HepG2 (cell line): ENCODE measurements at places on chromosomes 12 and 14. TPM values are rescaled to one million over a fixed set of nuclear protein-coding genes. Genes with fewer than 3 reads are reported as not detected.

The KLRK1 gene
- total RNA-seq, result not detected in 2 replicates

The PACS2 gene
- 14.6 and 23.6 TPM in 2 replicates for total RNA-seq

The DRAM1 gene
- 18.1 and 20.9 TPM in 2 replicates for total RNA-seq

The IRAK4 gene
- total RNA-seq, result 7.1 and 8.4 TPM in 2 replicates

The BCL2L14 gene
- total RNA-seq, result 0.11 and 0.28 TPM in 2 replicates

The OR4K5 gene
- total RNA-seq, result not detected in 2 replicates

The SMIM41 gene
- not detected in 2 replicates for total RNA-seq

The ACSM4 gene
- total RNA-seq, result not detected in 2 replicates

The ACOT4 gene
- 0.04 TPM in 1 of 2 replicates, not detected in the other for total RNA-seq

The TMEM119 gene
- total RNA-seq, result not detected in 2 replicates

DNA sequence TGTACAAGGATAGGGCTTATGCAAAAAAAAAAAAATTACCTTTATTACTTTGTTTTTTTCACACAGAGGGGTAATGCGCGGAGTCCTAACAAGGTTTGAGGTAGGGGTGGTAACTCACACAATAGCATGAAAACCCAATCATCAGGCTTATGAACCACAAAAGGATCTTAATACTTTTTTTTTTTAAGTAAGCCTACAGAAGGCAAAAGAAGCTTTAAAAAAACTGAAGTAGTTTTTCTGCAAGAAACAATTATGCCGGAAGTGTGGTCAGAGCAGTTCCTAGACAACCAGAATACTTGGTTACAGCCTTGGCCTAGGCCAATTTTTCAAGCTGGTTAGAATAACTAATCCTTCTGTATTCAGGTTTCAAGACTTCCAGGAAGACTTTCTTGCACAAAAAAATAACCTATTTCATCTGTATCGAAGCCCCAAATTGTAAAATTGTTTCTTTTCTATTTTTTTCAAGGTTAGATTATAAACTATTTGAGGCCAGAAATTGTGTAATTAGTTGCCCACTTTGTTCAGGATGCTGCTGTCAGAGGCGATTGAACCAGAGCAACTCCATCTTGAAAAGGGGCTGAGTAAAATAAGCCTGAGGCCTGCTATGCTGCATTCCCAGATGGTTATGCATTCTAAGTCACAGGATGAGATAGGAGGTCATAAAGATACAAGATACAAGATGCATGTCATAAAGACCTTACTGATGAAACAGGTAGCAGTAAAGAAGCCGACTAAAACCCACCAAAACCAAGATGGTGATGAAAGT is 1.8 kb upstream of the GNS start:
- H3K4me1 ChIP-seq, result peaks cover 41% of the 10 kb centered on the region
- H3K27ac ChIP-seq, result no peak overlapping the region
- no peak overlapping the region for H3K4me3 ChIP-seq
- no peaks in the 10 kb centered on the region for H3K36me3 ChIP-seq

DNA sequence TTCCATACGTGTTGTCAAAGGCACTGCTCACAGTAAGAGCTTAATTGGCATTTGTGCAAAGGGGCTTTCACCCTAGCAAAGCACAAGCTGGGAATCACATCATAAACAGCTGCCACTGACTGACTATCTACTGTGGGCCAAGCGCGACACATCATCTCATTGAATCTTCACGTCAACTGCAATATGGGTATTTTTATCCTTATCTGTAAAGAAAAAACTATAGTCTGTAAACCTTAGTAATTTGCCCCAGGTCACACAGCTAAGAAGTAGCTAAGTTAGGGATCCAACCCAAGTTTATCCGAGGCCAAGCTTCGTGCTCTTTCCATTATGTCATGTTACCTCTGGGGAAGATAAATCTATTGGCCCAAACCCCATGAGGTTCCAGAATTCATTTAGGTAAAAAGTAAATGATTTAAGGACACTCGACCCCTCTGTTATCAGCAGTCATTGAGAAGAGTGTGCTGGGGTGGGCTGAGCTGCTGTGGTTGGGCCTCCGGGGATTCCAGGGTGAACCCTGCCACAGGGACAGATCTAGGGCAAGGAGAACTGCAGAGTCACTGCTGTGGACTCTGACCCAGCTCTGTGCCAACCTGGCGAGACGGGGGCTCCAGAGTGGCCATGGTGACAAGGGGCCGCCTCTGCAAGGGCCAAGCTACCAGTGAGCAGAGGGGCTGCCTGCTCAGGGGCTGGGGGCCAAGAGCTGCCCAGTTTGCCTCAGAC is 27.6 kb downstream of the NCKAP5L start:
- peaks cover 23% of the 10 kb centered on the region for H3K36me3 ChIP-seq
- no peak overlapping the region for H3K4me3 ChIP-seq
- DNase-seq, result peak; percentile 26

GRCh38 chr14:100778951-100779690 is 46.8 kb upstream of the MEG3 start:
- H3K27me3 ChIP-seq, result no peaks in the 10 kb centered on the region
- no peak overlapping the region for H3K27ac ChIP-seq
- no peak for DNase-seq
- peaks cover 27% of the 10 kb centered on the region for H3K4me1 ChIP-seq

DNA sequence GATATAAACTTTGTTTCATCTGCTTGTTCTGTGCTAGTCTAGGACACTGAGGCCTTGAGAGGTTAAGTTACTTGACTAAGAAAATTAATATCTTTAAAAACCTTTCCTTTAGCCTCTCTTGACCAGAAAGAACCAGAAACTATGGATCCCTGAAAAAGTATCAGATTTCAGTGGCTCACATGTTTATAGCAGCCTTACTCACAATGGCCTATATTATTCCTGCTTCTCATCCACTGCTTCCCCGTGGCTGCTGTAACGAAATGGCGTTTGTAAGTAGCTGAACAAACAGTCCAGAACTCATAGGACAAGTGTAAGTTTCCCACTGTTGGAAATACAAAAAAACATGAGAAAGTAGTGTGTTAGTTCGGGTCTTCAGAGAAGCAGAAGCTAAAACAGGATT is 3.2 kb upstream of the PYGL start:
- DNase-seq, result peak; percentile 50
- H3K36me3 ChIP-seq, result no peaks in the 10 kb centered on the region
- H3K4me1 ChIP-seq, result peaks cover 20% of the 10 kb centered on the region
- H3K27ac ChIP-seq, result peak overlapping the region; percentile 36
- no peaks in the 10 kb centered on the region for H3K27me3 ChIP-seq

DNA sequence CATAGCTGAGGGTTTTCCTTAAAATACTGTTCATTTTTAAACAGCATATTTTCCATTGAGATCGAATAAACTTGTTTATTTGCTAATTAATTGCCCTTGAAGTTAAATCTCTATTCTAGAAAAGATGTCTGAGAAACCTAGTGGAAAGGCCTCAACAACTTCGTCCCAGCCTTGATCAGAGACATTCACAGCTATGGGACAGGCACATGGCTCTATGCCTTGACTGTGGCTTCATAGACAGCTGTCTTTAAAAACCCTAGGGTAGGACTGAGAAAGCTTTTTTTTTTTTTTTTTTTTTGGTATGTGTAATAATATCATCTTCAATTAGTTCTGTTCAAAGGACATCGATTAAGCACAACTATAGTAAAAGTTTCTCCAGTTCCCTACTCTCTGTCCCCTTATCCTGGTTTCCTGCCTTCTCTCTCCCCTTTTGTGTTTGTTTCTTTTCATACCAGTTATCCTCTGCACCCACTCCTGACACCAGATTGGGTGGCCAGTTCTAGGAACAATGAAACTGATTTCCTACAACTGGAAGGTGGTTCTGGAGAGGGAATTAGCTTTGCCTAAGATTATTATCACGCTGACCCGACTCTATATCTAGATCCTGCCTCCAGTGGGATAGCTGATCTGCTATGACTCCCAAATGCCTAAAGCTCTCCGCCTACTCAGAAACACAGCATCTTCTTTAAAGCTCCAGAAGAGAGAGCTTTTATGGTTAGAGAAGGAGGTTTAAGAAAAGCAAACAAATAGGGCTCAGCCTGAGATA is 20.3 kb downstream of the SOCS2 start:
- no peak overlapping the region for H3K27ac ChIP-seq
- no peak overlapping the region for H3K4me3 ChIP-seq
- DNase-seq, result no peak
- H3K36me3 ChIP-seq, result no peaks in the 10 kb centered on the region
- H3K27me3 ChIP-seq, result peaks cover 35% of the 10 kb centered on the region
- H3K4me1 ChIP-seq, result peaks cover 10% of the 10 kb centered on the region

DNA sequence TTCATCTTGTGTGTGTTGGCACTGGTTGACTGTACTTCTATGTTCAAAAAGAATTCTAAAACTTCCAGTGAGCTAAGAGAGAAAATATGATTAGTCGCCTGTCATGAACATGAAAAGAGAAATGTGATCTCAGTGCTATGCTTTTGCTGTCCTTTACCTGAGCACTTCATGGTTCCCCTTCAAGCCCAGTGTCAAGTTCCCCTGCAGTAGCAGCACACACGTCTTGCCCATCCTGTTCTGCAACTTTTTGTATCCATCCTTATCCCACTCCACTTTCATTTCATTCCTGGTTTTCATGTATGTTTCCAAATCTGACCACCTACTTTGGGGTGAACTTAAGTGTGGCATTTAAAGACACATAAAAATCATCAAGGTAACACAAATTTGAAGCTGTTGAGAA is 848.0 kb upstream of the USP15 start:
- no peaks in the 10 kb centered on the region for H3K36me3 ChIP-seq
- no peaks in the 10 kb centered on the region for H3K4me1 ChIP-seq
- no peaks in the 10 kb centered on the region for H3K27me3 ChIP-seq

DNA sequence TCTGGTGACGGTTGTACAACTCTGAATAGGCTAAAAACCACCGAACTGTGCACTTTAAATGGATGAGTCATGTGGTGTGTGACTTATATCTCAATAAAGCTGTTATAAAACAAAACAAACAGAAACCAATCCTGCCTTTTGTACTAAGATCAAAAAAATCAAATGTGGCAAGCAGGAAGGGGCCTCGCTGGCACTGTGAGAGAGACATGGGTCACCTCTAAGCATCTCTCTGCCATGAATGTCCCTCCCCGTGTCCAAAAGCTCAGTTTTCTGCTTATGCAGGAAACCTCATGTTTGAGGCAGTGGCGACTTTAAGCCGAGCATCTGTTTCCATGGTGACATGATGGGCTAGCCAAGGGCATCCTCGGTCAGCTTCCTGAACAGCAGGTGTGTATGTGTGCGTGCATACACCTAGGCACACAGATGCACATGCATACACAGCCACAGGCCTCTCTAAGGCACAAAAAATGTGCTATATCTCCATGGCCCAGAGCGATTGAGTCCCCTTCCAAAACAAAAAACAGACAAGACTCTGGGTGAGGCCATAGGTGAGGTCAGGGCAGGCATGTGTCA is 44.4 kb downstream of the ARL6IP4 start:
- no peaks in the 10 kb centered on the region; the same call in 1 of the 2 replicates for H3K4me1 ChIP-seq
- DNase-seq, result no peak

DNA sequence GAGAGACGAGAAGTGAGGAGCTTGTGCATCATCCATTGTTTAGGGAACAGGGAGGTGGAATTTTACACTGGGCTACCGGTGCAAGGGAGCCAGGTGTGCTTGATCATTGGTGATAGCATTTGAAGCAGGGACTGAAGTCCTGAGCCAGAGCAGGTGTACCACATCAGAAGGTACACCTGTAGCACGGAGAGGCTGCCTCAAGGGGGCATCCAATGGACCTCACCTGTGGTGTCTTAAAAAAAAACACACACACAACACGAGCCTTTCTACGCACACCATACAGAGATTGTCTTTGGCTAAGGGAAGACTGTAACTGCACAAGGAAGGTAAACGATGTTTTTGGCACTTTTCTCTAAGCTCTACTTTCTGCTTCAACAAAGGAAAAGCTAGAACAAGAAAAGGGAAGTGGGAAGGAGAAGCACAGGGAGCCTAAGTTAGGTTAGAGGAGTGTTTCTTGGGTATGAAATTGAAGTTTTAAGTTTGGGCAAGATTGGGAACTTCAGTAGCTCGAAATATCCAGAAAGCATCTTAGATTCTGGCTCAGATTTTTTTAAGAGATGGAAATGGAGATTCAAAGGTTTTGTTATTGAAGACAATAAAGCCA is 334.3 kb upstream of the FBXO33 start:
- DNase-seq, result no peak
- H3K27me3 ChIP-seq, result no peaks in the 10 kb centered on the region
- H3K36me3 ChIP-seq, result no peaks in the 10 kb centered on the region
- H3K27ac ChIP-seq, result no peak overlapping the region

GRCh38 chr14:35277179-35277578 is 15.0 kb upstream of the PSMA6 start:
- H3K4me3 ChIP-seq, result no peak overlapping the region
- H3K27ac ChIP-seq, result no peak overlapping the region
- H3K36me3 ChIP-seq, result peaks cover 30% of the 10 kb centered on the region
- H3K27me3 ChIP-seq, result no peaks in the 10 kb centered on the region

DNA sequence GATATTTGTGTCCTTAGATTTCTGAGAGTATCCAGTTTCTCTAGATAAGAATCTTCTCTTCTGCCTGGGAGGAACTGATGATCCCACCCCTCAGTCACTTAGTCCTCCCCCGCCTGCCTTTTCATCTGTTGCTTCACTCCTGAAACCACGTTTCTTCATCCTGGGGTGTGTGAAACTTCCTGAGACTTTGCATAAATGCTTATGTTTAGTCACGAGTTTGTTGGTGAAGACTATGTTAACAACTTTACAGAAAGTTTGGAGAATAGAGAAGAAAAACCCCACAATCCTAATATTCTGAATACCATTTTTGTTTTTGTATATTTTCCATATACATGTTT is 33.2 kb downstream of the MARK3 start:
- no peak overlapping the region for H3K27ac ChIP-seq
- H3K36me3 ChIP-seq, result peaks cover 12% of the 10 kb centered on the region; the same call in 2 of the 3 replicates
- no peak for DNase-seq
- no peaks in the 10 kb centered on the region for H3K4me1 ChIP-seq
- no peak overlapping the region for H3K4me3 ChIP-seq
- no peaks in the 10 kb centered on the region for H3K27me3 ChIP-seq

GRCh38 chr14:102094101-102094500 is 7.3 kb upstream of the HSP90AA1 start:
- H3K27me3 ChIP-seq, result 0 out of 2 replicates have a peak, but pooled peaks cover 2% of the 10 kb centered on the region
- H3K27ac ChIP-seq, result no peak overlapping the region
- no peak overlapping the region for H3K4me3 ChIP-seq
- DNase-seq, result no peak

- no peak overlapping the region for H3K4me3 ChIP-seq
- H3K27me3 ChIP-seq, result no peaks in the 10 kb centered on the region
- no peaks in the 10 kb centered on the region for H3K4me1 ChIP-seq
These were observed 38.6 kb upstream of the YARS2 start for GRCh38 chr12:32794281-32794680.

- H3K27me3 ChIP-seq, result no peaks in the 10 kb centered on the region; the same call in 1 of the 2 replicates
- H3K4me3 ChIP-seq, result no peak overlapping the region
- H3K27ac ChIP-seq, result no peak overlapping the region
- H3K36me3 ChIP-seq, result no peaks in the 10 kb centered on the region
- peaks cover 16% of the 10 kb centered on the region for H3K4me1 ChIP-seq
These were observed 186.5 kb upstream of the HMGA2 start for GRCh38 chr12:65637774-65638173.

GRCh38 chr12:19884021-19884492 is 444.8 kb downstream of the AEBP2 start:
- no peaks in the 10 kb centered on the region for H3K36me3 ChIP-seq
- peaks cover 14% of the 10 kb centered on the region for H3K4me1 ChIP-seq
- no peaks in the 10 kb centered on the region for H3K27me3 ChIP-seq
- no peak overlapping the region for H3K27ac ChIP-seq

GRCh38 chr12:88577537-88577936 is 2.7 kb downstream of the KITLG start:
- H3K4me3 ChIP-seq, result no peak overlapping the region
- no peak overlapping the region for H3K27ac ChIP-seq
- H3K4me1 ChIP-seq, result peaks cover 44% of the 10 kb centered on the region
- no peaks in the 10 kb centered on the region for H3K27me3 ChIP-seq

GRCh38 chr12:100820314-100820713 is 25.7 kb downstream of the ANO4 start:
- H3K27ac ChIP-seq, result no peak overlapping the region
- H3K4me3 ChIP-seq, result no peak overlapping the region
- DNase-seq, result no peak
- no peaks in the 10 kb centered on the region for H3K4me1 ChIP-seq
- no peaks in the 10 kb centered on the region for H3K36me3 ChIP-seq
- H3K27me3 ChIP-seq, result no peaks in the 10 kb centered on the region

- H3K4me3 ChIP-seq, result no peak overlapping the region
- peak; percentile 13 for DNase-seq
- H3K4me1 ChIP-seq, result peaks cover 22% of the 10 kb centered on the region
These were observed 107.3 kb downstream of the PPP2R5E start for GRCh38 chr14:63435838-63436237.
